Liver (tissue), 10 donors: ENCODE measurements at places on chromosomes 3 and 15. TPM values are rescaled to one million over a fixed set of nuclear protein-coding genes. Genes with fewer than 3 reads are reported as not detected.

GRCh38 chr15:73996939-73997338 lies 2.4 kb downstream of the PML start:
- H3K4me1 ChIP-seq = peaks cover 47% of the 10 kb centered on the region
- no peak for DNase-seq
- H3K36me3 ChIP-seq = peaks cover 11% of the 10 kb centered on the region
- peak overlapping the region; percentile 51 for H3K27ac ChIP-seq
- H3K27me3 ChIP-seq = no peaks in the 10 kb centered on the region

GRCh38 chr15:27490867-27491595 lies 520.0 kb downstream of the GABRG3 start:
- no peaks in the 10 kb centered on the region for H3K4me1 ChIP-seq
- DNase-seq = no peak
- H3K4me3 ChIP-seq = no peak overlapping the region
- H3K27me3 ChIP-seq = no peaks in the 10 kb centered on the region

DNA sequence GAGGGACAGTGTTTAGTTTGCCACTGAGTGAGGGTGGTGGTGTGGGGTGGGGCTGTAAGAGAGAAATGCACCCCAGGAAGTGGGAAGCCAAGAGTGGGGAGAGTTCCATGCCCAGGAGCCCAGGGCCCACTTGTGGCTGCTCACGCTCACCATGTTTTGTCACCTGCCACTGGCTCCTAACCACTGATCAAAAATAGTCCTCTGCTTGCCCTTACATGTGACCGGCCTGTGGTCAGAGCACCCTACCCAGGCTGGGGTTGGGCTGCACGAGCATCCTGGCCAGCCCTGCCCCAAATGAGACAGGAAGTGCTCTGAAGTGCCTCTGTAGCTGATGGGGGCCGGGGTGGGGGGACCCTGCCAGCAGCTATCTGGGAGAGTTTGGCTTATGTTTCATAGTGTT lies 216.3 kb downstream of the RPLP1 start:
- no peak for DNase-seq
- H3K27ac ChIP-seq = no peak overlapping the region
- H3K4me3 ChIP-seq = no peak overlapping the region
- no peaks in the 10 kb centered on the region for H3K36me3 ChIP-seq

GRCh38 chr3:10188804-10189556 lies 24.3 kb downstream of the IRAK2 start:
- no peak overlapping the region for H3K4me3 ChIP-seq
- peaks cover 2% of the 10 kb centered on the region for H3K36me3 ChIP-seq
- no peak for DNase-seq
- peak overlapping the region; percentile 84 for H3K27ac ChIP-seq
- H3K27me3 ChIP-seq = no peaks in the 10 kb centered on the region

IQCF2 gene
- not detected for polyA plus RNA-seq

P2RY14 gene
- polyA plus RNA-seq = 0.10 TPM

DNA sequence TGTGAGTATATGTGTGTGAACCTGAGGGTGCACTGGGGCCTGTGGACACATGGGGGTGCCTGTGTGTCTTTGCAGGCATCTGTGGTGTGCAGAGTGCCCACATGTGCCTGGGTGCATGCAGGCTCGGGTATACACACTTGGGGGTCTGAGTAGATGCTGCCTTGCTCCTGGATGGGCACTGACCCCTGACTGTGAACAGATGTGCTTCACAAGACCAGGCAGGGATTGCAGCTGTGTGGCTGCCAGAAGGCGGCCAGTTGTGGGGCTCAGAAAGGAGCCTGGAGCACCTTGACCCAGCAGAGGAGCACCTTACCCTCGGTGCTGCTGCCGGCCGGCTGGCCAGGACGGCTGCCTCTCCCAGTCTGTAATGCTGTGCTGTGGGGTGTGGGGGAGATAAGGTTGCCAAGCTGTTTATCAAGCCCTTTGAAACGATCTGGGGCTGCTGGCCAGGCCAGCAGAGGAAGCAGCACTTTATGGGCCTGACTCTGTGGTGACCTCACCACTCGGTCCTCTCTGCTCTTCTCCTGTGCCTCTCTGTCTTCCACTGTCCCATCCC lies 55.5 kb upstream of the MRPS22 start:
- no peak overlapping the region for H3K27ac ChIP-seq
- H3K4me3 ChIP-seq = no peak overlapping the region
- H3K36me3 ChIP-seq = no peaks in the 10 kb centered on the region
- no peaks in the 10 kb centered on the region for H3K27me3 ChIP-seq
- no peaks in the 10 kb centered on the region for H3K4me1 ChIP-seq
